ENCODE measurements at places on chromosomes 5 and 9.

DNA sequence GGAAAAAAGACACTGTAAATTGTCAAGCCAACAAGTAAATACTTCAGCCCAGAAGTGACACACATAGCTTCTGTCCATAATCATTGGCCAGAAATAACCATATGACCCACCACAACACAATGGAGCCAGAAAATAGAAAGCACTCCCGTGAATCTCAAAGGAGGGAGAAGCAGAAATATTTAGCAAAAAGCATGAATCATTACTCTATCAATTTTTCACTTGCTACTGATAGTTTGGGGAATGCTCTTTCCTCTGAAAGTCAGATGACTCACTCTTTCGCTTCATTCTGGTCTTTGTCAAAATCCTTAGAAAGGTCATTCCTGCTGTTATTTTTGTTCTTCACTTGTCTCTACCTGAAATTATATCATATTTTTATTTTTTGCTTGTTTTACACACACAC is 312.6 kb downstream of the TMEM232 start:
- no peak for DNase-seq

- DNase-seq = no peak
Observed at GRCh38 chr9:3397766-3398165, 128.0 kb downstream of the RFX3 start.

- no peak for DNase-seq
Observed at GRCh38 chr5:4700069-4700468, 440.1 kb upstream of the ADAMTS16 start.

DNA sequence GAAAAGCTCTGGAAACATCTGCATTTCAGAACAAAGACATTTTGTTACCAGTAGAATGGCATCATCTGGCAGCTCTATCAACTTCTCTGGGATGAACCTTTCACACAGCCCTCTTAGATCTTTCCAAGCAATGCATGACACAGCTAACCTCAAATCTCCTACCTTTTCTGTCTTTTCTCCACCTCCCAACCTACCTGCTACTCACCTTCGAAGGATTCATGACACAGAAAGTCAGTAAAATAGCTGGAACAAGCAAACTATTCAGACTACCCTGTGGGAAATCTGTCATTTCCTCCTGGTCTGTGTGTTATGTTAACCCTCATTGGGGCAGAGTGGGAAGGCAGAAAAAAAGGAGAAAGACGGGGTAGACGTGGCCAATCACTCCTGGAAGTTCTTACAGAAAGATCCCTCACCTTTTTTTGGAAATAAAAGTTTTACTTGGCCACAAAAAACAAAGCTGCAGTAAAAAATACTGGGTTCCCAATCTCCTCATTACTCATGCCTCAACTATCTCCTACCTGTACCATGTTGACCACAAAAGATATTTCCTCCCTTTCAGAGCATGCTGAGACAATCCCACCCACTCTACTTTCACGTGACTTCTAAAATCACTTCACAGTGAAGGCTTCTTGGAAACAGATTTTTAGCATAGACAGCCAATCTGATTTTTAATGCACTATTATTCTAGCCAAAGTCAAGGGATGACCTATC is 362.1 kb upstream of the RFX3 start:
- DNase-seq = no peak

- no peak for DNase-seq
Observed at GRCh38 chr9:131624636-131625507, 79.5 kb downstream of the PRRT1B start.

- DNase-seq = no peak
Observed at GRCh38 chr5:135851186-135851914, 16.9 kb downstream of the SLC25A48 start.

DNA sequence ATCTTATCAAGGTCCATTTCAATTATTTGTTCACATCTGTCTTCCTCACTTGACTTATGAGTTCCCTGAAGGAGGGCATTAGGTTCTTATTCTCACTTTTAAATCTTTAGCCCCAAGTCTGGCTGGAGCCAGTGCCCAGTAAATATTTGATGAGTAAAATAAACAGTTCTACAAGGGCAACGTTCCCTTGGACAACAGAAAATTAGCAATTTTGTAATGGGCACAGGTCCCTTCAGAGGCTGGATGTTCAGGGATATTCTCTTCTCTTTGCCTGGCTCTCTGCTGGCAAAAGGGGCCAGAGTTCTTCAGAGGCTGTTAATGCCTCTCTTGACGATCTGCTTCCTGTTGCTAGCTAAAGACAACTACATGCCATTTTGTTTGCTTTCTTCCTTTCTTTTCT is 149.7 kb downstream of the SEMA6A start:
- no peak for DNase-seq

GRCh38 chr5:126104951-126105350 is 318.3 kb upstream of the GRAMD2B start:
- no peak for DNase-seq

DNA sequence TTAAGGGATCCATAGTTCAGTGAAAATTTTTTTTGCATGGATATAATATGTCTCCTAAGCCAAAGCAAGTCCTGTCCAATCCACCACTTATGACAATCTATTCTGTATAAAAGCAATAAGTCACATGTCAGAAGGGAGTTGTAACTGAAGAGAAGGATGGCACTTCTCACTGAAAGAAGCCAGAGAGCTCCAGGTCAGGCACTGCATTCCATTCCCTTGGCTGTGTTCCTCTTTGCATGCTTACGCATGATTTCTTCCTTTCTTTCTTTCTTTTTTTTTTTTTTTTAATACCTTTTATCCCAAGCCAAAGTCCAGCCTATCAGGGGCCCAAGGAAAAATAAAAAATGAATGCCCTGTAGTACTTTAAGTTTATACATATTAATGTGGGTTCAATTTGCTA is 39.8 kb downstream of the MAMDC2 start:
- DNase-seq = no peak

GRCh38 chr9:131739133-131739958 is 530 bp downstream of the RAPGEF1 start:
- peak; percentile 38 for DNase-seq

- no peak for DNase-seq
Observed at GRCh38 chr9:128499920-128500319, 4.6 kb upstream of the GLE1 start.

DNA sequence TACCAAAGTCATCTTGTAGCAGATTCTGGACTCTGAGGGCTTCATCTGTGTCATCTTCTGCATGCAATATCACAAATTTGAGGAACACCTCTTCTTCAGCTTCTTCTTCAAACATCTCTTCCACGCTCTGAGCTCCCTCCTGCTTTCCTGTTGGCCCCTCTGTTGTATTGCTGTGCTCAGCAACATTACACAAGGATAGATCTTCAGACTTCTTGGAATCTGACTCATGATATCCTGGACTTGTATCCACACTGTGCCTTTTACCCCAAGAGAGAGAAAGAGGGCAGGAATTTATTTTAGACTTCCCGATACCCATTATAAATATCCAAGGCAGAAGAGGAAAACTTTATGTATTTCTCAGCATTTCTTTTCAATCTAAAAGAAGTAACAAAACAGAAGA is 21.3 kb downstream of the TICAM2 start:
- DNase-seq = no peak

DNA sequence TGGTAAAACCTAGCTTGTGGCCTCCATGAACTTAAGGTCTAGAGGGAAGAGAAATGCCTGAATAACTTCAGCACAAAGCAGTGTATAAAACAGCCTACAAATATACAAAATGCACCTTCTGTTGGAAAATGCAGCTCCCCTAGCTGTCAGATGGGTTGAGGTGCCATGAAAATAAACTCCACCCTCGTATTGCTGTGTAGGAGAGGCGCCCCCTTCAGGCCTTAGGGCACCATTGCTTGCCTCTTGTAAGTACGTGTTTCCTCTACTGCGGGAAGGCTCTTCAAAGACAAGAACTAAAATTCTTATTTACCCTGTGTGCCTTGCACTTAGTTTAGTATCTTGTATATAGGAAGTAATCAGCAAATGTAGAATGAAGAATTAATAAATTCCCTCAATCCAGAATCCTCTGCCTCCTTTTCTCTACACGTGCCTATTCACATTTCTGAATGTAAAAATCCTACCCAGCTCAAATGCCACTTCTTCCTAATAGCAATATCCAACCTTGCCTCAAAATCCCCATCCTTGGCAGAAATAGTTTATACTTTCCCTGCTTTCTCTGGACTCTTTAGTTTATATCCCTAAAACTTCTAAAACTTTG is 393.7 kb upstream of the PDE4D start:
- DNase-seq = no peak

DNA sequence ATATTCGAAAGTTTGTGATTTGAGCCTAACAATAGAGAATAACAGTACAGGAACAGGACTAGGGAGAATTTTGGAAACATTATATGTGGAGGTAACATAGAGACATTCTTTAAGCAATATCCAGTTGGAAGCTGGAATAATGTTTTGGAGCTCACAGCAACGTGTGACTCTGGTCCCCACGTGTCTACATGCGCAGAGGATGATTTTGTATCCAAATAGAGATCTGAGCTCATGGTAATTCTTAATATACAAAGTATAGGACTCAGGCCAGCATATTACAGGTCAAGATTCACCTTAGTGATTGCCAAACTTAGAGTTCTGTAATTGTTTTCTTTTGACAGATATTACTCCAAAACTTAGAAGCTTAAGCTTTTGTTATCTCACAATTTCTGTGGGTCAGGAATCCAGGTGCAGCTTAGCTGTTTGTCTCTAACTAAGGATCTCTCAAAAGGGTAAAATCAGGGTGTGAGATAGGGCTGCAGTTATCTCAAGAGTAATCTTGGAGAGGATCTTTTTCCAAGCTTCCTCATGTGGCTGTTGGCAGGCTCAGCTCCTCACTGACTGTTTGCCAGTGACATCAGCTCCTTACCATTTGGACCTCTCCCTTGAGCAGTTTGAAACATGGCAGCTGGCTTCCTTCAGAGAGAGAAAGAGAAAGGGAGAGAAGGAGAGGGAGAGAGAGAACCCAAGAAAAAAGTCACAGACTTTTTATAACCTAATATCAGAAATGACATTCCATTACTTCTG is 272.0 kb upstream of the ZNF462 start:
- DNase-seq = no peak

DNA sequence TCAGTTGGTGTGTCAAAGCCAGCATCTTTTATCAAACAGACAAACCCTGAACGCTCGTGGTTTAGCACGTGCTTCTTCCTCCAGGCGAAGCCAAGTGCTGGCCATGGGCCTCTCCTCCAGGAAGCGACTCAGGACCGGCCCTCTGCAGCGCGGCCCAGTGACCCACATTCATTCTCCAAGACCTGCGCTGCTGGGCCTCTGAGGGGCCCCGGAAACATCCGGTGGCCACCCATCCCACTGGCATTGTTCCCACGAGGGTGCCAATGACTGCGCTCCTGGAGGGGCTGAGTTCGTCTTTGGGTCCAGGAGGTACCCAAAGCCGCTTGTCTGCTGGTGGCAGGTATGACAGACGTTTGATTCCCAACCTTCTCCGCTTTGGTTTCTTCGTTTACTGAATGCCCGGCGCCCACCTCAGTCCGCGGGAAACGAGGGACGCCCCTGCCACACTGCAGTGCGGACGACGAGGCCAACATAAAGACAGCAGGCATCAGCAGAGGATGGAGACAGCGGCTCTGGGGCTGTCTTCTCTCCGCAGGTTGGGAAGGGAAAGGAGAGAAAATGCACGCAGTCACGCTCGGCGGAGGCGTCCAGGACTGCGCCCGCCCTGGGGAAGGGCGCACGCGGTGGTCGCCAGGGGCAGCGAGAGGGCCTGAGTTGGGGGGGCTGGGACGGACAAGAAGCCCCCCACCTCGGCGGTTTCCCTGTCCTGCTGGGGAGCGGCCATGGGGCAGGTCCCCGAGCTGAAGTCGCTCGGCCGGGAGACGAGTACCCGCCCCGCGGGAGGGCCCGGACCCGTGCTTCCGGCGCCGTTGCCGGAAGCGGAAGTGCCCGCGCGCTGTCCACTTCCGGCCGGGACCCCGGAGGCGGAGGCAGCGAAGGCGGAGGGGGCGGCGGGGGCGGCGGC is at the start of gene EXOC3:
Gene EXOC3 (plus strand): TSS at position 842 of the 904 bp plus-strand sequence. CDS start 3,030 bp downstream, outside the sequence.
- peak; percentile 68 for DNase-seq

DNA sequence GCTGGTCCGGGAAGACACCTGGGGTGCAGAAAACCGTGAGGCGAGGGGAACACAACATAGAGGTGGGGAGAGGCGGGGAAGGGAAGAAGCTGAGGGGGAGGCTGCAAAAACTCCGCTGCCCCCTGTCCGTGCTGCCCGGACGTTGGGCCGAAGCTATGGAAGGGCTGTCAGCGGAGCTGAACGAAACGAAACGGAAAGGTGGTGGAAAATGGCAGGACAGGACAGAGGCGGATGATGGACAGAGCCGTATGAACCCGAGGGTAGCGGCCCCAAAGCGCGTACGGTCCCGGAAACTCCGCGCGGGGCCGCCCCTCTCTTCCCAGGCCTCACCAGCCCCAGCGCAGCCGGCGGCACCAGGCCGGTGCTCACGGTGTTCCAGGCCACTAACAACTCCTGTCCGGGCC is 272 bp downstream of the ANAPC2 start:
- DNase-seq = no peak

GRCh38 chr5:133201310-133201709 is 149.5 kb downstream of the HSPA4 start:
- no peak for DNase-seq

DNA sequence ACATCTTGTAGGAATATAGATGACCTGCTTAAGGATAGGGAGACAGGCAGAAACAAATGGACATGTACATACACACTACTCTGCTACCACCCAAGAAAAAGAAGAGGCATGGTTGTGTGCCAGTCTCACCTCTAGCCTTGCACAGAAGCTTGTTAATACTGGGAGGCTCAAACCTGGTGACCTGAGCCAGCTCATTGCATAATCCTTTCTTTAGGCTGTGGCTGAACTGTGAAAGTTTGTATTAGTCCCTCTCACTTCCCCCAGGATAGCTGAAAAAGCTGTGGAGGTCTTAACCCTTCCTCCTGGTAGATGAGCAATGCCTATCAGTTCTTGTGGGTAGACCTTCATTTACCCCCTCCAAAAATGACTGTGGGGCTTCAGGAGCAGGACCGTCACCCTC is 28.7 kb downstream of the TPD52L3 start:
- no peak for DNase-seq

DNA sequence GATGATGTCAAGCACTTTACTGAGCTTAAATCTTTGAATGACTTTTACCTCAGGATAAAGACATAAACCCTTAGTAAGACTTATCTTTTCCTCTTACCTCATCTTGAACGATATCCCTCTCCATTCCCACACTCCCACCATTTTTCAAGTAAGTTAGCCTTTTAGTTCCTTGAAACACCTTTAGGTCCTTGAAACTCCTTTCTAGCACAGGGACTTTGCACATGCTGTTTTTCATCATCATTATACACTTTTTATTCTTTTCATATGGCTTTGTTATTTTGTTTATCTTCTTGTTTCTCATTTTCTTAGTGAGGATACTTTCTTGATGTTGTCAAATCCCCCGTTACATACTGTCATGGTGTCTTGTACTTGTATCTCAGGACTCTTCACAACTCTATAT is 24.8 kb downstream of the YTHDC2 start:
- no peak for DNase-seq

- DNase-seq = no peak
Observed at GRCh38 chr9:110371411-110372007, 33.8 kb upstream of the TXNDC8 start.

GRCh38 chr5:168843277-168844015 is 264.3 kb upstream of the PANK3 start:
- no peak for DNase-seq

GRCh38 chr9:71626395-71626794 is 141.9 kb downstream of the CEMIP2 start:
- DNase-seq = no peak

Measured in stimulated activated CD8-positive, alpha-beta memory T cell treated with anti-CD3 and anti-CD28 coated beads, Interleukin-12 subunit alpha, Interleukin-12 subunit beta, amount 100 ng/mL, for 4 hours (primary cell).